ENCODE measurements at places on chromosomes 2 and 18.

DNA sequence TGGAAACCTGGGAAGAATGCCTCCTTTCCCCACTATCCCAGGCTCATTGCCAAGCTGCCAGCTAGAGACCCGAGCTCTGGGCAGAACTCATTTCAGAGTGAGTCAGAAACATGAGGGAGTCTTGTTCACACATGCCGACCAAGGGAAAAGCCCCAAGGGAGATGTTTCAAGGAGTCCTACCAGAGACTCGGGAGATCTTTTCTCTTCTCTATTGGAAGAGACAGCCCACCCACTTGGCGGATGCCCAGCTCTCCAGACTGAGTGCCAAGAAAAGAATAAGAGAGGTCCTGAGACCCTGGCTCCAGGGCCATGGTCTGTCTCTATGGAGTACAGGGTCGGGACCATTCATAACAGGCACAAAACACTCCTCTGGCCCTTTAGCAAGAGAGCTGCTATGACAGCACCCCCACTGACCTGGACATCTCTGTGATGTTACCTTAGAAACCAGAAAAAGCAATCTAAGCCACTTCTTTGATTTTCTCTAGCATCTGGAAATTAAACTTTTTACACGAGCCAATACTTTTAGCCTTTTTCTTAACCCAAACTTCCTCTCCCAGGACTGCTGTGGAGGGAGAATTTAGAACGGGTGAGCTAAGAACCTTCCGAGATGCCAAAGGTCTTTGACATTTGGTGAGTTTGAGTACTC lies 18.5 kb upstream of the IGFBP5 start:
- DNase-seq = peak; percentile 90

GRCh38 chr2:97745474-97746174 lies 32.2 kb downstream of the ZAP70 start:
- no peak for DNase-seq

GRCh38 chr2:149082735-149083134 lies 44.2 kb downstream of the LYPD6B start:
- no peak for DNase-seq

GRCh38 chr2:222301796-222302118 lies 3.0 kb upstream of the PAX3 start:
- DNase-seq = no peak

DNA sequence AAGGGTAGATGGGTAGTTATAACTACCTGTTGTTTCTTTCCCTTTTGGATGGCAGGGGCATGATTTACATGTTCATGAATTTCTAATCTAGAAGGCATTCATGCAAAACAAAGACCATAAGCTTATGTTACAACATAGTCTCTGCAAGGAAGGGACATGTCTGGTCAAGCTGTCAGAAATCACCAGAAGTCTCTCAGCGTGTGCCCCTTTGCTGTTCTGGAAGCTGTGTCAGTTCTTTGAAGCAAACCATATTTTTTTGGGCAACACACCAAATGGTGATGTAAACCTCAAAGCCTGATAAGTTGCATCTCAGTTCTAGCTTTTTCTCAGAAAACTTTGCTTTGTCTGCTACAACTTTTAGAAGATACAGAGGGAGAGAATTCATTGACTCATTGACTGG lies 173.5 kb upstream of the CTAGE1 start:
- DNase-seq = no peak

GRCh38 chr2:205463466-205464025 lies 218.8 kb upstream of the NRP2 start:
- DNase-seq = no peak

- DNase-seq = no peak
Measured at GRCh38 chr2:207925601-207926000, 99.7 kb downstream of the PLEKHM3 start.

DNA sequence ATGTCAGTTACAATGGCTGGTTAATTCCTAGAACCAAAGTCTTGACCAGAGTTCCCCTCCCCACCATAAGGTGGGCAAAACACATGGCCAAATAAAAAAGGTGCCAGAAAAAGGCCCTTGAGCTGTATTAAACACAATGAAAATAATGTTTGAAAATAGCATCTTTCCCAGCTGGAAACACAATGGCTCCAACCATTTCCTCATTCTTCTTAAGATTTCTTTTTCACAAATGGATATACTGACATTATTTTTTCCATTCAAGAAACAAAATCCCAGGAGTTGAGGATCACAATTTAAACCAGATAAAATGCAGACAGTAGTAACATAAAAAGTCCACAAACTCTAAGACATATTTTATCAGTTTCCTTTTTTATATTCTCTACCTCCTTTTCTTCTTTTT lies 143.8 kb downstream of the EXOC6B start:
- DNase-seq = no peak

GRCh38 chr18:39389800-39390379 lies 1824.3 kb upstream of the CELF4 start:
- no peak for DNase-seq

GRCh38 chr2:177397481-177398289 lies 5.1 kb downstream of the AGPS start:
- peak; percentile 31 for DNase-seq

DNA sequence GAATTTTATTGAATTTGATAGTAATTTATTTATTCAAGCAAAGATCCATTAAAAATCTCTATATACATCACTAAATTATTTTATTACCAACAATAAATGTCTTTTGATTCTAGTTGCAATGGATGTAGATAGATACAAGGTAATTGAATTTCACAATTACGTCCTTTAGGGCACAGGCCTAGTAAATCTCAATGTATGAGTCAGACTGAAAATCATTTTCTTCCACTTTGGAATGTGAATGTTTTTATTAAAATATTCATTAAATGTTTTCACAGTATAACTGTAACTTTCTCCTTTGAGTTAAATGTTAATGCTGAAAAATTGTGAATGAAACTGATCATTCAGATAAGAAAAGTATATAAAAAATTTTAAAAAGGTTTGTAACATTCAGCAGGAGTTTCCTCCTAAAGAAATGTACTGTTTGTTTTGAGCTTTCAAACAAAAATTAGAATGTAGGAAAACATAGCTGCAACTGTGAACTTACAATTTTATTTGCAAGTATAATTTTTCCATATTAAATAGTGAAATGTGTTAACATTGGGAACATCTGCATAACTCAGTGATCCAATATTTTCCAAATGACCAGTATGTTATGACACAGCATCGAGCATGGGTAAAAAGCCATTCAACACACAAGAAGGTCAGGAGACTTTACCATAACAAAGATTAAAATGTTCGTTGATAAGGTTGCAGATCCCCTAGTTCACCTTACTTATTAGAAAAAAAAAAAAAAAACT lies 663.7 kb downstream of the METTL4 start:
- no peak for DNase-seq

GRCh38 chr2:45680351-45680967 lies 29.0 kb downstream of the PRKCE start:
- no peak for DNase-seq

- no peak for DNase-seq
Measured at GRCh38 chr2:240522406-240522805, 35.4 kb downstream of the ANKMY1 start.

DNA sequence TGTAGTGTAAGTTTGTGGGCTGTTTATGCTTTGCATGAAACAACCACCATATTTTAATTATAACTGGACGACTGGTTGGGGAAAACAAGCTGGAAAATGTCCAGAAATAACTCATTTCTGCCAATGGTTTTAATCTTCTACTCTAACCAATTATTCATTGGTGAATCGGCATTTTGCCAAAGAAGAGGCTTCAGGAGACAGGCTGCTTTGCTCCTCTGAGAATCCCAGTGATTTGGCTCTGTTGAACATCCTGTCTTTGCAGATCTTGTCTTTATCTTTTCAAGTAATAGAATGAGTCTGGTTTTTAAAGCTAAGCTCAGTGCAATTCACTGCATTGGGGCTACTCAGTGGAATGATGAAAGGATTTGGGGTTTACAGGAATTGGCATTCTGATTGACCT lies 109.6 kb downstream of the APOB start:
- no peak for DNase-seq

DNA sequence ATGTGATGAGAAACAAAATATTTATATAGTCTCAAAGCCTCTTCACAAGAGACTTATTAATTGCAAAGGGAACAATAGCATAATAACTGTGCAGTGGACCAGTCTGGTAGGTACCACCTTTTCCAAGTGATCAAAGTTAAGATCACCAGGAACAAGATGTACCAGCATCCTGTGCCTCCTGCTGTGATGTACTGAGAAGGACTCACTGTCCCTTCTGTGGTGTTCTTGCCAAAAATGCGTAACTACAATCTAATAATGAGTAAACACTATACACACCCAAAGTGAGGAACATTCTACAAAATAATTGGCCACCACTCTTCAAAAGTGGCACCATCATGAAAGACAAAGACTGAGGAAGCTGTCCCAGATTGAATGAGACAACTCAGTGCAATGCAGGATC lies 14.5 kb downstream of the GNLY start:
- DNase-seq = no peak

DNA sequence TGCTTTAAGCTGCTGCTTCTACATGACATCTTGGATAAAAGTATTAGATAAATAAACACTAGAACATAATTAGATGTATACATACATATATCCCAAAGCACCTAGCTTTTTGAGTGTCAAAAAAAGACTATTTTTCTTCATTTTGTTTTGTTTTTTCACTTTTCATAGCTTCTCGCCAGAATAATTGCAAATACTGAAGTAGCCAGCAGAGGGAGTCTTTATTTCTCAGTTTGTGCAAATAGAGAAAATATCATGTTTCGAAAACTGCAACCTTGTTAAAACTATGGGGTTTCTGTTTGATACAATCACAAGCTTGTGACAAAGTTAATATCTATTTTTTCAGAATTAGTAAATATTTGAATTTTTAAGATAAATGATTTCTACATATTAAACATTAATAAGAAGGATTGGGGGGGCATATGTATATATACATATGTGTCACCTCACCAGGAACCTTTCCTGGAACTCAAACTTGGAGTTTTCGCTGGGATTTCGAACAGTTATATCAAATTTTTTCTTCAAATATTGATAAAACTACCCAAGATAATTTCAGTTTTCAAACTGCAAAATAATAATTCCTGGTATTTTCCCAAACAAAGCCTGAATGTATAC lies 61.0 kb downstream of the GRB14 start:
- peak; percentile 14 for DNase-seq

DNA sequence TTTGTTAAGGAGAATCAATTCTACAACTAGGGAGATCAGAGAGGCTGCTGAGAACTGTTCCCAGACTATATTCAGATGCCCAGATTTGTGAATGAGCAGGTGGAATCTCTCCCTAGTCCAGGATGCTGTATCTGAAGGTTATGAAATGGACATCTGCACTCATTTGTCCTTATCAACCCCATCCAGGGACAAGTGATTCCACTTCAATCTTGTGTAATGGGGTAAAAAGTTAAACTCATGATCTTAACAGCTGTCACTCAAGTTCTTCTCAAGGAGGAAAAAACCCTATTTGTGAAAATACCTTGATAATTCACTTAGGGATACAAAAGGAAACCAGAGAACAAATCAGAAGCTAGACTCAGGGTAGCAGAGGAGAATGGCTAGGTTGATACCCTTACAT lies 144.8 kb downstream of the PLCL1 start:
- DNase-seq = no peak

- DNase-seq = no peak
Measured at GRCh38 chr2:63743170-63743981, 98.3 kb upstream of the UGP2 start.

GRCh38 chr2:104262714-104263113 lies 591.2 kb upstream of the POU3F3 start:
- DNase-seq = no peak

GRCh38 chr2:84827978-84828575 lies 52.8 kb downstream of the TRABD2A start:
- DNase-seq = no peak

GRCh38 chr2:159124931-159125467 lies 156.6 kb downstream of the TANC1 start:
- peak; percentile 16 for DNase-seq

- no peak for DNase-seq
Measured at GRCh38 chr2:143177096-143177786, 48.0 kb downstream of the ARHGAP15 start.

GRCh38 chr2:42060718-42061619 lies 13.1 kb downstream of the PKDCC start:
- no peak for DNase-seq

Measured in urothelium cell line (cell line).